NCI-H1092 (cell line): ENCODE measurements at places on chromosomes 1 and 21.

DNA sequence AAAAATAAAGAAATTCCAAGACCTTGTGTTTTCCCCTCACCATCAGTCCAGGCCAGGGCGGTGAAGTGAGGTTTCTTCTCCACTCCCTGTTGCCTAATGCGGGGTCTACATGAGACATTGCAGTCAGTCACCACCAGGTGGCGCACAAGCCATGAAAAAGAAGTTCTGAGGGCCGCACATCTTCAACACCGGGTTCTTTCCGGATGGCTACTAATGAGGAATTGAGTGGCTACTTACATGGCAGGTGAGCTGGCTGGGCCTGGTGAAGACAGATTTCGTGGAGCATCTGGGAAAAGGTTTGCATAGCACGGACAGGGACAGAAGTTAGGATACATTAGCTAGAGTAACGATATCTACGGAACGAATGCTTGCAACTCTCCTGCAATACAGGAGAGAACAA, 15.8 kb upstream of the S100A11 start:
- peak; percentile 68 for DNase-seq

- DNase-seq = no peak
Measured at GRCh38 chr1:37878071-37878470, 18.7 kb upstream of the MTF1 start.

GRCh38 chr1:205328476-205328875, 6.9 kb upstream of the NUAK2 start:
- no peak for DNase-seq

DNA sequence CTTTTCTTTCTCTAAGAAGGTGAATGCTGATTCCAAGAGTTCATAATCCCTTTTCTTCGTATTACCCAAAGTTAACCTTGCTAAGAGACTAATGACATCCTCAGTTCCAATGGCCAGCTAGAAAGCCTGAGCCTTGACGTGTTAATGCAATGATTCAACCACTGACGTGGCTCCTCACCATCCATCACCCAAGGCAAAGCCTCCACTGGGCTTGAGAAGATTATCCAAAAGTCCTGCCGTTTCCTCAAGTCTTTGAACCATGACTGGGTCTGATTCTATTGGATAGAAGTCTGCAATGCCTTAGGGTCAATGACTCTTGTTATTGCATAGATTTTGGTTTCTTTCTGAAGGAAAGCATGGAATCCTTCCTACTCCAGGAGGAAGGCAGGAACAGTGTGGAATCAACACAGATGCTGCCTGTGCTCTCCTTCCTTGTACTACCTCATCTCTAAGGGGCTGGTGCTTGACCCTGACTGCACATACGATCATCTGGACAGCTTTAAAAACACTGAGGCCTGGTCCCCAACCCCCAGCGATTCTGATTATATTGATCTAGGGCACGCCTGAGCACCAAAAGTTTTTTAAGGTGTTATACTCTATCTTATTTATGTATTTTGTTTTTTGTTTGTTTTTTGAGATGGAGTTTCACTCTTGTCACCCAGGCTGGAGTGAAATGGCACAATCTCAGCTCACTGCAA, 69.3 kb upstream of the ANGPTL1 start:
- DNase-seq = no peak

DNA sequence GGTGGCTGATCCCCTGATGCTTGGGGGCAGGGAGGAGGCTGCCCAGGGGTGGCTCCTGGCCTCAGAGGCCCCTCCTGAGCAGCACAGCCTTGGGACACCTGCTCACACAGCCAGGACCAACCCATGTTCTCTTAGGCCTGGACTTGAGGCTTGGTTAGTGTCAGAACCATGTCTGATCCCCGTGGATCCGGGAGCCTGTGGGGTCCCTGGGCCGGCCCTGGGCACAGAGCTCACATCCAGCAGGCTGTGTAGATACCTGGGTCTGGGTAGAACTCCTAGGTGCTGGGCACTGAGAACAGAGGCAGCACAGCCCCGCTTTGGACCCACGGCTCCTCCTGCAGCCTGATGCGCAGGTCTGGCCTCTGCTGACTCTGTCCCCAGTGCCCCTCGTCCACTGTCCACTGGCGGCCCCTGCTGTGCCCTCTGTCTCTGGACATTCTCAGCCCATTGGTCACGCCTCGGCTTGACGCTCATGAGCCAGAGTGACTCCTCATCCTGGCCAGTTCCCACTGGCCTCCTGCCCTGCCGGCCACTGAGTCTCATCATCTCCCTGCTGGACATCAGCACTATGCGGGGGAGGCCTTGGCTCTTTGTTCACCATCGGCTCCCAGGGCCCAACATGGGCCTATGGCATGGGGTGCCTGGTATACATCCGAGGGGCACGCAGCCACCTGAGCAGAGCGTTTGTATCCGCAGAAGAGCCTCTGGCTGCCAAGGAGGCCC, 70.2 kb downstream of the TRIM11 start:
- no peak for DNase-seq

DNA sequence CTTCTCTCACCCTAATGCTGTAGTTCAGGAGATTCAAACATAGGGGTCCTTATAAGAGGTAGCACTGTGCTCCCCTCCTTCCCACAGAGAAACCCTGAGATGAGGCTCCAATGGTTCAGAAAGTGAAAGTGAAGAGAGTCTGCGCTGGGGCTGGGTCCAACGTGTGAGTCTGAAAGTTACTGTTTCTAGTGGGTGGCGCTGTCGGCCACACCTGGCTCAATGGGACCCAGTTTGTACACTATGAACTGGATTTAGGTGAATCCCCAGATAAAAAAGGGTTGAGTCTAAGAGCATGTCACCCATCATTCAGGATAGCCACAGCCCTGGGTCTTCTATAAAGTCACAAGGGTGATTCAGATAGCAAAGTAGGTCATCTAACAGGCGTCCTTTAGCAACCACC, 2.8 kb downstream of the SMCP start:
- DNase-seq = no peak
